ENCODE measurements at places on chromosomes 5 and 9.

DNA sequence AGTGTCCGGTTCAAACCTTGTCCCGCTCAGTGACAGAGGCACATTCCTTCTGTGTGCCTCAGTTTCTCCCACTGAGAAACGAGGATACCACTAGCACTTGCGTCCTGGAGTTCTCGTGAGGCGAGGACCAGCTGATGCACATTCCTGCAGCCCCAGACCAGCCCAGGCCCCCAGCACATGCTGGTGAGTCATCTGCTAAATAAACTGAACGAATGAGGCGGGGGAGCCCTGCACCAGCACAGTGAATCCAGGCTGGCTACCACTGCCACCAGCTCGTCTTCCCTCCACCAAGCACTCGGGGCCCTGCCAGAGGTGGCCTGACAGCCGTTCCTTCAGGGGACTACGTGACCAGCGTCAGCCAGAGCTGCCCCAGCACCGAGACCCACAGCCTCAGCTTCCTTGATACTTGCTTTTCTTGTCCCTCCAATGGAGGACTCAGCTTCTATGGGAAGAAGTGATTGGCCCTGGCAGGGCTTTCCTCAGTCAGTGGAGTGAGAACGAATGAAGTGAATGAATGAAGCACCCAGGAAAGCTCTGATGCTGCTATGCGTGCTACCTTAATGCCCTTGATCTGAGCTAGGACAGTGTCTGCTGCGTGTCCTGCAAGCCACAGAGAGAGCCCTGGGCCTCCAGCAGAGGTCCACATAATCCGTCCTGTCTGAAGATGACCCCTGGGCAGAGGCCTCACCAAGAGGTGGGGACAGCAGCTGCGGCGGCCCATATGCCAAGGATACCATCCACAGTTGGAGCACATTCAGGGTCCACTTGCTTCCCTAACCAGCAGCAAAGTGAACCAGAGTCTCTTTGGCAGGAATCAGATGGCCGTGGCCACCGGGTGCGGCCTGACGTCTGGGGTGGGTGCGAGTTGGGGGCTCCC is 13.5 kb upstream of the BARX1 start:
- no peak for DNase-seq

DNA sequence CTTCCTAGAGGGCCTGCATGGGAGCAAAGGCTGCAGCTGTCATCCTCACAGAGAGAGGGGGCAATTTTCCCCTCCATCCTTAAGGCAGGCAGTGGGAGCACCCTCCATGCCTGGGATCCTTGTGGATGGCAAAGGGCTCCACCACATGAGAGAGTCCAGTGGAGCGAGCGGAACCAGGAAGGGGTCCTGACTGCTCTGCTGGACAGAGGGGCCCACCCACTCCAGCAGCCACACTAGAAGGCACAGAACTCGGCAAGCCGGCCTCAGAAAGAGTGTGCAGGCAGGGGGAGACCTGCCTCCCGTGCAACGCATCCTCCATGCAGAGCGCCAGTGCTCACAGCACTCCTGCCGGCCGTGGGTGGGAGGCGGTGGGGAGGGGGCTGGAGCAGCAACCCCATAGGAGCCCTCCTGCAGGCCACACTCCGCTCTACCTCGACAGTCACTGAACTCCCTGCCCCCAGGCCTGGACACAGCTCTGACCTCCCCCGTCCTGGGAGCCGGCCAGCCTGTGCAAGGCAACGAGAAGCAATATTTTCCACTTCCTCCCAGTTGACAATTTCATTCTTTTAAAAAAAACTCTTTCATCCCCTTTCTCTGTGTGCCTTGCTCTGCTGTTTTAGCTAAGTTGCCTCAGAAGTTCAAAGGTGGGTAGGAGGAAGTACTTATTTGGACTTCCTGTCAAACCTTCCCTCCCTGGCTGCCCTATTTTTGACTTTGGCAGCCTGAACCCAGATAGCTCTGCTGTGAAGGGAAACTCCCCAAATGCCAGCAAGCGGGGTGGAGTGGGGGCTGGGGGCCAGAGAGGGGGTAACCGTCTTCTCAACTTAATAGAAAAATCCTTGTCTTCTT is 5.3 kb upstream of the LCP2 start:
- DNase-seq, result no peak

DNA sequence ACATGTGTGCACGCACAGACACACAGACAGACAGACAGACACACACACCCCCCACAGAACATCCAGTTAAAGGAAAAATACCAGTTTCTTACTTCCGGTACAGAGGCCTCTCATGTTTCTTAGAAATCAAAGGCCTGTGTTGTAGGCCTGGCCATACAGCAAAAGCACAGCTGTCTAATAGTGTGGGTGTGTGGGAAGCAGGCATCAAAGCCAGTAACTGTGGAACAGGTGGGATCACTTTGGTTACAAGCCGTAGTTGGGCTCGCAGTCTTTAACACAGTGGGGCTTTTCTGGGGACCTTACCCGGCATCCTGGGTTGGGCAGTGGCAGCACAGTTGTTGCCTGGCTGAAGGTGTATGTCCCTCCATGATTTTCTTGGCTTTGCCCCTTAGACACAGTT is 55.2 kb downstream of the FBXL7 start:
- no peak for DNase-seq

- DNase-seq, result no peak
These were observed 98.5 kb downstream of the SNX18 start for GRCh38 chr5:54616031-54616430.

DNA sequence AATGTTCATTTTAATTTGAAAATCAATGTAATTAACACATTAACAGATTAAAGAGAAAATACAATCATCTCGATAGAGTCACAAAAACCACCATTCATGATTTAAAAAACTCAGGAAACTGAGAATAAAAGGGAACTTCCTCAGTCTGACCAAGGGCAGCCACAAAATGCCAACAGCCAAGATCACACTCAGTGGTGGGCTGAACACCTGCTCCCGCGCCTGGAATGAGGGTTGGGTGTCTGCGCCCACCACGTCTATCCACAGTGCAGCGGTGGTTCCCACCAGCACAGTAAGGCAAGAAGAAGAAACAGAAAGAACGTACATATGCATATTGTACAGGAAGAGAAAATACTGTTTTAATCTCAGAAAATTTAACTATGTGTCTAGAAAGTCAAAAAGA is 11.7 kb upstream of the NSMF start:
- no peak for DNase-seq

DNA sequence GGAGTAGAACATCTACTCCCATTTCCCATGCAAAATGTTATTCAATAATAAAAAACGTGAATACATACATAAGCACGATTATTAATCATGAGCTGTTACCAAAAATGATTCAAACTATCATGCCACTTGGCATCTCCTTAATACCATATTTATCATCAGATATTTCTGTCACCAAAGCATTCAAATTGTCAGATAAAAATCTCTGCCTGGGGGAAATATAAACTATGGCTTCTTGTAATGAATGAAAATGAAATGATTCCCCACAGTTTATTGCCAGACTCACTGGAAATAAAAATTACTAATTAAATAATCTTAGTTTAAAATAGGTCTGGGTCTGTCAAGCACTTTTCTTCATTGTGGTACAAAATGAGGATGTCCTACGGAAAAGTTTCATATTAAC is 265.4 kb downstream of the EDIL3 start:
- DNase-seq, result no peak

DNA sequence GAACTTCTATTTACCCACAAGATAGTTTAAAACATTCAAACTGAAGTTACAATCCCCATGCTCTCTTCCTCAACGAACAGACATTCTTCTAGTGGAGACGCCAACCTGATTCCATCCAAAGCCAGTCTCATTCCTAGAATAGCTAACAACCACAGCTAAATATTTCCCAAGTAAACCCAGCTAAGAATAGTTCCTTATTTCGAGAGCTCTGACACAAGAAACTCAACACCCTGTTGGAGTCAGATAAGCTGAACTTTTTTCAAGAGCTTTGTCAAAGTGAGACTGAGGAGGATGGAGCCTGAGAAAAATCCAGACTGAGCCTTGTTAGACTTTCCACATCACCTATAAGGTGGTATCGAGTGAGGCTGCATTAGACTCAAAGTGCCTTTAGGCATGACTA is 56.7 kb upstream of the RPS23 start:
- DNase-seq, result no peak

GRCh38 chr9:1875921-1876448 is 139.2 kb upstream of the SMARCA2 start:
- DNase-seq, result no peak

- DNase-seq, result no peak
These were observed 121.3 kb downstream of the RPS23 start for GRCh38 chr5:82156874-82157273.

- DNase-seq, result no peak
These were observed 34.5 kb upstream of the ZNF366 start for GRCh38 chr5:72541501-72542225.

DNA sequence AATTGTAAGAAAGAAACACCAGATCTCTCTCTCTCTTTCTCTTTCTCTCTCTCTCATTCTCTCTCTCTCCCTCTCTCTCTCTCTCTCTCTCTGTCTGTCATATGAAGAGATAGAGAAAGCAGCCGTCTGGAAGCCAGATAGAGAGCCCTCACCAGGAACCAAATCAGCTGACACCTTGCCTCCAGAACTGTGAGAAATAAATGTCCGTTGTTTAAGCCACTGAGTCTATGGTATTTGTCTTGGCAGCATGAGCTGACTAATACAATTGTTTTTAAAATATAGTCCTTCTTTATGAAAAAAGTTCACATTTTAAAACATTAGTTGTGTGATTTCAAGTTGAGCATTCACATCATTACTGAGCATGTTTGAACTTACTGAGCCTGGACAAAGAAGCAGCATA is 275.6 kb downstream of the CETN3 start:
- no peak for DNase-seq

- no peak for DNase-seq
These were observed 130.3 kb upstream of the RAPGEF1 start for GRCh38 chr9:131870156-131870555.

Measured in NCI-H524 (cell line).